ENCODE measurements at places on chromosomes 4 and X. TPM values are rescaled to one million over a fixed set of nuclear protein-coding genes. Genes with fewer than 3 reads are reported as not detected.

DNA sequence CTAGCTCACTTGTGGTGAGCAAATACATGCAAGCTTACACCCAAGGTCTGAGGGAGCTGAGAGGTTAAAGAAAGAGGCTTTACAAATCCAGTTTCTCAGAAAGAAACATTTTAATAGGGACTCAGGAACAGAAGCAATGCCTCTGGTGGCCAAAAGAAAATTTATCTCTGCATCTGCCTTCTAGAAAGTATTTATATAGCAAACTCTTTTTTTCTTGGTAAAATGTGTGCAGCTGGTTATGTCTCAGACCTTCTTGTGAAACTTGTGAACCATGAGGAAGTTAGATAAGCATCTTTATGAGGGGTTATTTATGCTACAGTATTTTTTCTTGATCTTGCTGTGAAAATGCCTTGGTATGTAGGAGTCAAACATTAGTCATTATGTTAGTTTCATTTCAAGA lies 48.5 kb upstream of the CYSLTR1 start:
- DNase-seq = no peak
- no peaks in the 10 kb centered on the region for H3K27me3 ChIP-seq
- H3K4me3 ChIP-seq = no peak overlapping the region
- no peak overlapping the region for H3K27ac ChIP-seq
- no peaks in the 10 kb centered on the region for H3K4me1 ChIP-seq

GRCh38 chr4:124937993-124938392 lies 225.5 kb upstream of the ANKRD50 start:
- H3K27me3 ChIP-seq = no peaks in the 10 kb centered on the region
- H3K27ac ChIP-seq = no peak overlapping the region
- no peaks in the 10 kb centered on the region for H3K4me1 ChIP-seq
- DNase-seq = no peak
- no peak overlapping the region for H3K4me3 ChIP-seq

- H3K27ac ChIP-seq = no peak overlapping the region
- no peaks in the 10 kb centered on the region for H3K36me3 ChIP-seq
- DNase-seq = no peak
- no peak overlapping the region for H3K4me3 ChIP-seq
- H3K4me1 ChIP-seq = peaks cover 10% of the 10 kb centered on the region
- H3K27me3 ChIP-seq = no peaks in the 10 kb centered on the region
Measured at GRCh38 chr4:38768968-38769394, 13.8 kb downstream of the TLR10 start.

DNA sequence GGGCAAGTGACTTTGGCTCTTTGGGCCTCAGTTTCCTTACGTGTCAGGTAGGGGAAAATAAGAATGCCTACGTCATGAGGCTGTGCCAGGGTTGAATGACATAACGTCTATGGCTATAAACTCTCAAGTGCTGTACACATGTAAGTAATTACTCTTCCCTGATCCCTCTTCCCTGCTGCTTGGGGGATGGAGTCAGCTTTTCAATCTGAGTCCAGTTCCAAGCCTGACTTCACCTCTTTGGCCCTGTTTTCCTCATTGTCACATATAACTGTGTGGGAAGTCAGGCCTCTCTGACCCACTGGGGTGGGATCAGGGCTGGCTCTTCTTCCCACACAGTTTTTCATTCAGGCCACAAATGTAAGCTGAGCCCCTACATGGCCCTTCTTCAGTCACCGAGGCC lies 11.4 kb upstream of the CITED1 start:
- no peak for DNase-seq
- no peak overlapping the region for H3K4me3 ChIP-seq
- no peak overlapping the region for H3K27ac ChIP-seq
- H3K27me3 ChIP-seq = no peaks in the 10 kb centered on the region
- no peaks in the 10 kb centered on the region for H3K36me3 ChIP-seq

GRCh38 chrX:74656079-74656745 lies 41.8 kb upstream of the RLIM start:
- DNase-seq = no peak
- H3K36me3 ChIP-seq = no peaks in the 10 kb centered on the region
- no peak overlapping the region for H3K4me3 ChIP-seq
- no peak overlapping the region for H3K27ac ChIP-seq
- no peaks in the 10 kb centered on the region for H3K4me1 ChIP-seq
- H3K27me3 ChIP-seq = no peaks in the 10 kb centered on the region

DNA sequence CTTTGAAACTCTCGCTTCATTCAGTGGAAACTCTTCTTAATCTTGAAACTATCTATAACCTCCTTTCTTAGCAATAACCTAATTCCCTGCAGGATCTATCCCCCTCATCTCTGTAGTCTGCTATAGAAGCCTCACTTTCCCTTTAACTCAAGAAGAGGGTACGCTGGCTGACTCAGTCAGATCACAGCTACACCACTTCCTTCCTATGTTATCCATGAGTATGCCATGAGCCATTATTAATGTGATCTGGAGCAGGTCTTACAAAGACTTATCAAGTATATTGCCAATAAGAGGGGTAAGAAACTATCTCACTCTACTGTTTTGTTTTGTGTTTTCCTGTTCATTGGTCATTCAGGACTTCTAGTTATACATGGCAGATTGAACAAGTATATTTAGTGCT lies 165.3 kb downstream of the PJA1 start:
- H3K4me1 ChIP-seq = peaks cover 24% of the 10 kb centered on the region
- DNase-seq = no peak
- no peaks in the 10 kb centered on the region for H3K27me3 ChIP-seq
- H3K4me3 ChIP-seq = no peak overlapping the region
- H3K27ac ChIP-seq = no peak overlapping the region

- H3K36me3 ChIP-seq = no peaks in the 10 kb centered on the region
- H3K4me3 ChIP-seq = no peak overlapping the region
- no peaks in the 10 kb centered on the region for H3K27me3 ChIP-seq
- no peak for DNase-seq
- no peaks in the 10 kb centered on the region for H3K4me1 ChIP-seq
- H3K27ac ChIP-seq = no peak overlapping the region
Measured at GRCh38 chr4:52266537-52267137, 215.5 kb downstream of the SPATA18 start.

- H3K4me3 ChIP-seq = no peak overlapping the region
- H3K27ac ChIP-seq = no peak overlapping the region
Measured at GRCh38 chr4:5923376-5923775, 30.5 kb upstream of the CRMP1 start.

- H3K4me1 ChIP-seq = no peaks in the 10 kb centered on the region
- no peaks in the 10 kb centered on the region for H3K36me3 ChIP-seq
- no peak for DNase-seq
- no peak overlapping the region for H3K27ac ChIP-seq
- no peak overlapping the region for H3K4me3 ChIP-seq
Measured at GRCh38 chr4:177957596-177958360, 515.5 kb upstream of the AGA start.

- no peaks in the 10 kb centered on the region for H3K27me3 ChIP-seq
- H3K4me3 ChIP-seq = peak overlapping the region; percentile 11
- H3K36me3 ChIP-seq = no peaks in the 10 kb centered on the region
- H3K27ac ChIP-seq = peak overlapping the region; percentile 88
Measured at GRCh38 chr4:143355540-143356217, 19.0 kb downstream of the GAB1 start.

- H3K4me3 ChIP-seq = no peak overlapping the region
- no peaks in the 10 kb centered on the region for H3K36me3 ChIP-seq
- H3K4me1 ChIP-seq = no peaks in the 10 kb centered on the region
- no peak overlapping the region for H3K27ac ChIP-seq
- no peaks in the 10 kb centered on the region for H3K27me3 ChIP-seq
Measured at GRCh38 chr4:182478475-182478874, 235.3 kb downstream of the TENM3 start.

DNA sequence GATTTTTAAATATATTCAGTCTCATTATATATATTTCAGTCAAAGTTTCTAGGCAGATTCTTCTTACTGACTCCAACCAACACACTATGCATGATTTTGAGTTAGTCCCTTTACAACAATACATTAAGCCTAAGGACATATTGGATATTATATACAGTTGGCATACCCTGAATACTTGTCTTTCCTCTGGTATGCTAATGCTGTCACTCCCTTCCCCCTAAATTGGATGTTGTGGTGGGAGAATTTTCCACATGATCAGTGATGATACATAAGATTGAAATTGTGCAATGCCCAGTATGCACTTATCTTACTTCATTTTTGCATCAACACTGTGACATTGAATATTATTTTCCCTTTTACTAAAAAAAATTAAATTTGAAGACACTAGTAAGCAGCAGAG lies 935.2 kb downstream of the PCDH7 start:
- no peaks in the 10 kb centered on the region for H3K36me3 ChIP-seq
- DNase-seq = no peak
- no peaks in the 10 kb centered on the region for H3K27me3 ChIP-seq
- no peak overlapping the region for H3K27ac ChIP-seq
- H3K4me1 ChIP-seq = no peaks in the 10 kb centered on the region

DNA sequence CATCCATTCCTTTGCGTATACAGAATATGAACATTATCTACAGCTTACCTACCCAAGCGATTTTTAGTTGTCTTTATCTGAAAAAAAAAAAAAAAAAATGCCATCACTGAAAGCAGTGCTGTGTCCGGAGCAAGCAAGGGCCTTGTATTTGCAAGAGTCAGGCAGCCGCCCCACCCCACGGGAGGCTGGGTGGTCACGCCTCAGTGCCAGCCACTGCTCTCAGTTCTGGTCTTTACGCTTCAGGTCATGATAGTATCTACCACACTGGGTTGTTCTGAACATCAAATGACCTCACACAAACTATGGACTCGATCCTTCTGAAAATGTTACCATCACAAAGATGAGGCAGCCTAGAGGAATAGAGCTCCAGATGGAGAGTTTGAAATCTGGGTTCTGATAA lies 62.7 kb upstream of the HELT start:
- DNase-seq = no peak
- H3K27me3 ChIP-seq = peaks cover 28% of the 10 kb centered on the region
- H3K36me3 ChIP-seq = no peaks in the 10 kb centered on the region
- no peak overlapping the region for H3K27ac ChIP-seq
- peaks cover 13% of the 10 kb centered on the region for H3K4me1 ChIP-seq
- H3K4me3 ChIP-seq = no peak overlapping the region

DNA sequence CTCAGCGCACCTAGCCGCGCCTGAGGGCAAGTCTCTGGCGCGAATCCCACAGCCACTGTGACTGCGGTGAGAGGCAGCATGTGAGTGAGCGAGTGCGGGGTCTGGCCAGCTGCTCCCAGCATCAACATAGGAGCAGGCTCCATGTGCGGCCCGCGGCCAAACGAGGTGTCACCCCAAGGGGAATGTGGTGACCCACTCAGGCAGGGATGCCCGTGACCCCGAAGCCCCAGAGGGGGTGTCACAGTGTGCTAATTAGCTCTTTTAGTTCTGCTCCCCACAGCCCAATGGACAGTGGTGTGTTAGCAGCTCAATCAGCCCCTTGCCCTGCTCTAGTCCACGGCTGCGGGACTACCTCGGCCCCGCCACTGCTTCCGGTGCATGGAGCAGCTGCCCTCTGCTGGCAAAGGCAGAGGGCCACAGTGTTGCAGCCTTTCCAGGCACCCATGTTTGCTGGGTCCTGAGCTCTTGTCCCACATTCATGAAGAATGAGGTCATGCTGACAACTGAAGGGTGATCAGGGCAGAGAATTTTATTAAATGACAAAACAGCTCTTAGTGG lies 61.4 kb downstream of the AGA start:
- no peaks in the 10 kb centered on the region for H3K36me3 ChIP-seq
- no peaks in the 10 kb centered on the region for H3K4me1 ChIP-seq
- H3K27ac ChIP-seq = no peak overlapping the region
- no peak overlapping the region for H3K4me3 ChIP-seq
- DNase-seq = no peak
- H3K27me3 ChIP-seq = no peaks in the 10 kb centered on the region

DNA sequence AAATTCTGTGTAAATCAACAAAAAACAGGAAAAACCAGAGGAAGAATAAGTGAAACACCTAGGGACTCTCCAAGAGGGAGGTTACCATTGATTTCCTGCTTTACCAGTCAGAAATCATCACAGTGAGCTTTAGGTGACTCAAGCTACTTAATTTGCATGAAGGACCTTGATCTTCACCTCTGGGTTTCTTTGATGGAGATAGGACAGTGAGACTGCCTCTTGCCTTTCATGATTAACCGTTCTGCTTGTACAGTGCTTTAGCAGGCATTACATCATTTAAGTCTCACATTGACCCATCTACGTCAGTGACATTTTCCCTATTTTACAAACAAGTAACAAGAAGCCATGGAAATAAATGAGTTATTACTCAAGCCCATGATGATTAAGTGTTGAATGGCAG lies 3.4 kb upstream of the GK start:
- DNase-seq = no peak
- no peaks in the 10 kb centered on the region for H3K36me3 ChIP-seq
- H3K4me1 ChIP-seq = no peaks in the 10 kb centered on the region
- no peak overlapping the region for H3K4me3 ChIP-seq
- H3K27ac ChIP-seq = no peak overlapping the region
- H3K27me3 ChIP-seq = no peaks in the 10 kb centered on the region

- H3K4me1 ChIP-seq = no peaks in the 10 kb centered on the region
- DNase-seq = no peak
- H3K27me3 ChIP-seq = no peaks in the 10 kb centered on the region
- H3K27ac ChIP-seq = no peak overlapping the region
- H3K4me3 ChIP-seq = no peak overlapping the region
Measured at GRCh38 chr4:63106600-63106999, 1302.7 kb downstream of the TECRL start.

- H3K4me1 ChIP-seq = no peaks in the 10 kb centered on the region
- H3K4me3 ChIP-seq = no peak overlapping the region
- no peak for DNase-seq
- no peaks in the 10 kb centered on the region for H3K27me3 ChIP-seq
- no peak overlapping the region for H3K27ac ChIP-seq
Measured at GRCh38 chrX:39144956-39145355, 343.7 kb downstream of the MID1IP1 start.

- no peaks in the 10 kb centered on the region for H3K27me3 ChIP-seq
- DNase-seq = no peak
- no peak overlapping the region for H3K4me3 ChIP-seq
- no peak overlapping the region for H3K27ac ChIP-seq
- H3K4me1 ChIP-seq = no peaks in the 10 kb centered on the region
Measured at GRCh38 chrX:31038575-31039326, 33.1 kb downstream of the FTHL17 start.

NALF2 gene
- not detected for total RNA-seq

MAGEA3 gene
- total RNA-seq = not detected

SLC16A2 gene
- total RNA-seq = 3.2 TPM

GPRASP2 gene
- total RNA-seq = 10.1 TPM

FDCSP gene
- total RNA-seq = 5.7 TPM

KDR gene
- 6.4 TPM for total RNA-seq

PLAC8 gene
- total RNA-seq = 17.6 TPM

CXCL6 gene
- total RNA-seq = 10.1 TPM

ARX gene
- total RNA-seq = not detected

FAM149A gene
- 0.83 TPM for total RNA-seq

CENPC gene
- total RNA-seq = 30.1 TPM

UGT2B15 gene
- total RNA-seq = not detected

Data from esophagus squamous epithelium (tissue), 5 donors.